ENCODE measurements at places on chromosomes 7 and 10. TPM values are rescaled to one million over a fixed set of nuclear protein-coding genes. Genes with fewer than 3 reads are reported as not detected.

DNA sequence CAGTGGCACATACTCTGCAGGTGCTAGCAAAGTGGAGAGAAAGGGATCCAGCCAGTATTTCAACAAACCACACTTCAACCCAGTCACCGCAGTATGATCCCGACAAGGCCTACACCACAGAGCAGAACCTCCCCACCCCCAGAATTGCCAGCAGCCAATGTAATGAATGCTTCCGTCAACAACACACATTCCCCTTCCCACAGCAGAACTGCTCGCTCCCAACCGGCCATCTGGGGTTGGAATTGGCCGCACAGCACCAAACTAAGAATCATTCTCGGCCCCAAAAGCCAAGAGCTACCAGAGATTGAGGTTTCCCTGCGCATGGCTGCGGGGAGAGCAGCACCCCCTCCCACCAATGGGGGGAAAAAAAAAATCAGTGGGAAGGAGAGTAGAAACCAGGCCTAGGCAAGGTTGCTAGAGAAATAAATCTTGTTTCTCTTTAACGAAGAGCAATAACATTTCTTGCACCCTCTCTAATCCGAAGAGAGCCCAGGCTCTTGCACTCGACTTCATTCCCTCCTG lies 1.1 kb downstream of the WASL start:
- peak; percentile 83 for DNase-seq
- peak overlapping the region; percentile 94 for H3K4me3 ChIP-seq
- peak overlapping the region; percentile 95 for H3K27ac ChIP-seq
- H3K4me1 ChIP-seq, result peaks cover 66% of the 10 kb centered on the region
- H3K27me3 ChIP-seq, result no peaks in the 10 kb centered on the region

GRCh38 chr7:3180604-3181003 lies 120.4 kb upstream of the SDK1 start:
- no peaks in the 10 kb centered on the region for H3K4me1 ChIP-seq
- no peak overlapping the region for H3K27ac ChIP-seq
- no peak overlapping the region for H3K4me3 ChIP-seq
- no peaks in the 10 kb centered on the region for H3K27me3 ChIP-seq

- no peak overlapping the region for H3K4me3 ChIP-seq
- DNase-seq, result no peak
- no peaks in the 10 kb centered on the region for H3K36me3 ChIP-seq
- no peaks in the 10 kb centered on the region for H3K27me3 ChIP-seq
- H3K4me1 ChIP-seq, result no peaks in the 10 kb centered on the region
- no peak overlapping the region for H3K27ac ChIP-seq
These were observed 521.6 kb upstream of the SORCS1 start for GRCh38 chr10:107686095-107686494.

DNA sequence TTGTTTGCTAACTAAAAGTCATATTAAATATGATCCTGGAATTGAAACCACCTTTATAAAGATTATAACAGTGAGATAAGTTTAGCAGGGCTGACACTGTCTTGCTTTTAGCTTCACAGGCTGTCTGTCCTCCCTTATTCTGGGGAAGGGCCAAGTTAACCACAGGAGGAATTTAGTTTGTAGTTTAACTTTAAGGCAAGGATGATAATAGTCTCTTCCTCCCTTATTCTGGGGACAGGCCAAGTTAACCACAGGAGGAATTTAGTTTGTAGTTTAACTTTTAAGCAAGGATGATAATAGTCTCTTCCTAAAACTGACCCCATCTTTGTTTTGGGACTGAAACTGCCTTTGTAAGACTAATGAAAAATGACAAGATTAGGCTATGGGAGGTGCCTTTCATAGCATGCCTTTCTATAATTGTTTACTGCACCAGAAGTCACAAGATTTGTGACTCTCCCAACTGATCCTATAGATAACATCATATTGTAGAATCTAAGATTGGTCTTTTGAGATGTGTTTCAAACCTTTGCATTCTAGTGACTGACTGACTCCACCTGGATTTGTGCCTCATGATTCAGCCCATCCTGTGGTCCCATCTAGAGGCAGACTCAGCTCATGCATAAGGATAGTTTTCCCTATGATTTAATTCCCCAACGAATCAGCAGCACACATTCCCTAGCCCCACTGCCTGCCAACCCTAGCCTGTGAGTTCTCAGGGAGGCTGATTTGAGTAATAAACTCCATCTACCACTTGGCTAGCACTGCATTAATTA lies 212.0 kb downstream of the MAGI2 start:
- no peak overlapping the region for H3K27ac ChIP-seq
- no peak for DNase-seq
- no peak overlapping the region for H3K4me3 ChIP-seq

- no peak overlapping the region for H3K27ac ChIP-seq
- H3K4me3 ChIP-seq, result no peak overlapping the region
- DNase-seq, result no peak
These were observed 10.7 kb downstream of the DPYSL4 start for GRCh38 chr10:132197271-132198067.

DNA sequence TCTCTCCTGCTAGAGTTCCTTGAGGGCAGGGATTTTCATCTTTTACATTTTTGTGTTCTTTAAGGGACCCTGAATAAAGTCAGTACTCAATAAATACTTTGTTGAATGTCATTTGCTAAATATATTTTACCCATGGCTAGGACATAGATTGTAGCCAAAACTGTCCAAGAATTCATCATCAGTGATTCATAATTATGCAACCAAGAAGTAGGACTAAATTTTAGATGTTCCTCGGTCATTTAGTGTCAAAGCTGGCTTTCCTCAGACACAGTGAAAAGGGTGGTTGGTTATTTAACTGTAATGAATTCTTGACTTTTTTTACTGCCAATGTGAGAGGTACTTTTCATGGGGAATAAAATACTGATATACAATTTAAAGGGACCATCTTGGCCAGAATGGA lies 3.3 kb downstream of the NUDT13 start:
- H3K36me3 ChIP-seq, result no peaks in the 10 kb centered on the region
- DNase-seq, result no peak
- no peaks in the 10 kb centered on the region for H3K4me1 ChIP-seq
- no peaks in the 10 kb centered on the region for H3K27me3 ChIP-seq
- H3K27ac ChIP-seq, result no peak overlapping the region
- no peak overlapping the region for H3K4me3 ChIP-seq

DNA sequence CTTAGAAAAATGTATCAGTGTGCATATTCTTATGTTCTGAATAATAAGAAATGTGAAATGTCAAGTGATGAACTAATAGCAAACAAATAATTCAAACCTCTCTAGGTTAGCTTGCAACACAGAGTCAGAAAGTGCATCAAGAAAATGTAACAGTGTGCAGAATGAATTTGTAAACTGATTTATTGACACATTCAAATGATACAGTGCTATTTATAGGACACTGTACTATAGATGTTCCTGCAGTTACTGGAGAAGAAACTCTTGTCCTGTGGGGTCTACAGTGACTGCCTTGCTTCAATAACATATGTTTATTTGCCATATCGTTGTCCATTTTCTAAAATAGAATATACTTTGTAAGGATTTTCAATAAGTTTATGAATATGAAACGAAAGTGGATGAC lies 639.0 kb downstream of the CNTNAP2 start:
- H3K4me1 ChIP-seq, result no peaks in the 10 kb centered on the region
- no peaks in the 10 kb centered on the region for H3K36me3 ChIP-seq
- no peak overlapping the region for H3K27ac ChIP-seq
- DNase-seq, result no peak
- H3K27me3 ChIP-seq, result no peaks in the 10 kb centered on the region

The WDFY4 gene
- total RNA-seq, result 0.56 TPM

The MOGAT3 gene
- not detected for total RNA-seq

The LRRC18 gene
- not detected for total RNA-seq

The PON3 gene
- total RNA-seq, result 5.5 TPM
